ENCODE measurements at places on chromosomes 2 and 18.

- DNase-seq = no peak
Measured at GRCh38 chr2:186551323-186552050, 38.4 kb upstream of the ITGAV start.

DNA sequence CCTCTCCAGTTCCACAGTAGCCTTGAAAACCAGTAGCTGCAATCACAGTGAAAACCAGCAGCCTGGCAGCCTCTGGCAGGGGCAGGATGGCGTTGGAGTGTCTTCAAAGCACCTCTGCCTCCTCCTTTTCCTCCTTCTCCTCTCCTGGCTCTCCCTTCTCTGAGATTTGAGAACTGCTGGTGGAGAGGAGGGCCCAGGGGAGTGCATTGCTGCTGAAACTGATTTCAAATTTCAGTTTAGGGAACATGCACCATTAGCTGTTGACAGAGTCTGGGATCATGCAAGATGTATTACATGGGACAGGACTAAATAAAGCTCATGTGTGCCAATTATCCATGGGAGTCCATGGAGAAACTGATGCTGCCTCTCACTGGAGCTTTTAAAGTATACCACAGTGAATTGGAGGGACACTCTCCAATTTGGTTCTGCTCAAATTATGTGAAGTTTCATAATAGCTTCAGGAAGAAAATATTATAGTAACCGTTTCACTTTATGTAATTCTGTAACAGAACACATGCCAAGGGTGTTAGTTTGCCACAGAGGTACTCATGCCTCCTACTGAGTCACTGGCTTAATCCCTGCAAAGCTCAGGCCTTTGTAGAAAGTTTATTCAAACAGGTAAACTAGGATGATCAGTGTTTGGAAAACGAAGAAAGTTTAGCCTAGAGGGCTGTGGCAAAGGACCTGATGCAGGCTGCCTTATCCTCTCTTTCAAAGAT is 146.1 kb downstream of the PRPF40A start:
- no peak for DNase-seq

DNA sequence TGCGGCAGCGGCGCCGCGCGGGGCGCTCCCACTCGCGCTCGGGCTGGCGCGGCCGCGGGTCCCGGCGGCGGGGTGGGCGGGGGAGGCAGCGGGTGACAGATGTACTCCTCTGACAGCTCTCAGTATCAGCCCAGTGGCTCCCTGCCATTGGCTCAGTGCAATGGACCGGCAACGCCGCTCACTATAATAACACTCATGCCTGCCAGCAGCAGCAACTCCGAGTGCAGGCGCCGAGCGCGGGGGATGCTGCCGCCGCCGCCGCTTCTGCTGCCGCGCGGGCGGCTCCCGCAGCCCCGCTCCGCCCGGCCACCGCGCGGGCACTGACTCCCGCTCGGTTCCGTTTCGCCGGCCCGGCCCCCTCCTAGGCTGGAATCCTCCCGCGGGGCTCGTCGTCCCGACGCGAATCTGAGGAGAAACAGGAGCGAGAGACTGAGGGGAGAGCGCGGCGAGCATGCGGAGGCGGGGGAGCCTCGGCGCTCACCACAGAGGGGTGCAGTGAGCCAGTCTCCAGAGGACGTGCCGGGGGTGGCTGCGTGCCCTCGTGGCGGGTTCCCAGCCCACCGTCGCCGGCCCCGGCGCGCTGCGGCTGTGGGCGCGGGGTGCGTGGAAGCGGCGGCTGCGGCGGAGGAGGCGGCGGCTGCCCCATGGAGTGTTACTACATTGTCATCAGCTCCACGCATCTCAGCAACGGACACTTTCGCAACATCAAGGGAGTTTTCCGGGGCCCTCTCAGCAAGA is at the start of gene ZNF804A:
ZNF804A (plus strand) TSS at position 214 of the 738 bp plus-strand sequence; CDS start at position 645, 431 bp downstream.
- no peak for DNase-seq

GRCh38 chr2:100064592-100065428 is 77.6 kb downstream of the AFF3 start:
- no peak for DNase-seq

DNA sequence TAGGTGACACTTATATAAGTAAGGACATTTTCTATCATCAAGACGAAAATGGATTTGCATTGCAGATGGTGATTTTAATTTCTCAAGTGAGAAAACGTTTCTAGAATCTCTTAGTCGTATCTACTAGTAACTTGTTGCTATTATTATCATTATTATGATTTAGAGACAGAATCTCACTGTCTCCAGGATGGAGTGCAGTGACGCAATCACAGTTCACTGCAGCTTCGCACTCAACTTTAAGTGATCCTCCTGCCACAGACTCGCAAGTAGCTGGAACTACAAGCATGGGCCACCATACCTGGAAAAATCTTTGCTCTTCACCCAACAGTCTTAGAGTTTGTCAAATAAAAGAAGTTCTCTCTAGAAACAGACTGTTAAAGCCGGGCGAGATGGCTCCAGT is 37.6 kb upstream of the DDX18 start:
- DNase-seq = no peak
